ENCODE measurements at places on chromosomes 6 and 20.
A peak's percentile ranks its signal among the peaks of the same experiment; 100 is the strongest.

- no peak for DNase-seq
Measured at GRCh38 chr6:106788761-106789160, 159.4 kb downstream of the QRSL1 start.

DNA sequence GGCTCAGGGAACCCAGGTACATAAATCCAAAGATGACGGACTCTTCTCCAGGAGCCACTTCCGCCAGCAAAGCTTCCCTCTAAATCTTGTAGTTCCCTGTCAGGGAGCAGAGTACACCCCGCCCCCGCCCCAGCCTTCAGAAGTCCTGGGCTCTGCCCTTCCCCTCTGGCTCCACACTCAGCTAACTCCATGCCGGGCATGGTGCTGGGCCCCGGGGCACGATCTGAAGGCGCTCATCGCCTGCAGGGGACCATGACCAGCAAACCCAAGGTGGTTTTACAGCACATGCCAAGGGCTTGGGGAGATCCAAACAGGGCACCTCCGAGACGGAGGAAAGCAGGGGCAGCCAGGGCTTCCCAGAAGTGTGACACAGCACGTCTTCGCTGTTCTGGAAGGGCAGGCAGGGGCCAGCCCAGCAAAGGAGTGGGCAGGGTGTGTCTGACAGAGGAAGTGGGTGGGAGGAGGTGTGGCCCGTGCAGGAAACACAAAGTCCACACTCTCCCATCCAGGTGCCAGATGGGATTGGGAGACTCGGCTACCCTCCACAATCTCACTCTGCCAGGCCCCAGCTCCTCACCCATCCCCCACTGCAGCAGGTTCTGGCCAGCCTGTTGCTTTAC, 41.6 kb upstream of the SLC22A2 start:
- DNase-seq: no peak

GRCh38 chr20:54133434-54134427, 40.1 kb downstream of the CYP24A1 start:
- peak; percentile 85 for DNase-seq

DNA sequence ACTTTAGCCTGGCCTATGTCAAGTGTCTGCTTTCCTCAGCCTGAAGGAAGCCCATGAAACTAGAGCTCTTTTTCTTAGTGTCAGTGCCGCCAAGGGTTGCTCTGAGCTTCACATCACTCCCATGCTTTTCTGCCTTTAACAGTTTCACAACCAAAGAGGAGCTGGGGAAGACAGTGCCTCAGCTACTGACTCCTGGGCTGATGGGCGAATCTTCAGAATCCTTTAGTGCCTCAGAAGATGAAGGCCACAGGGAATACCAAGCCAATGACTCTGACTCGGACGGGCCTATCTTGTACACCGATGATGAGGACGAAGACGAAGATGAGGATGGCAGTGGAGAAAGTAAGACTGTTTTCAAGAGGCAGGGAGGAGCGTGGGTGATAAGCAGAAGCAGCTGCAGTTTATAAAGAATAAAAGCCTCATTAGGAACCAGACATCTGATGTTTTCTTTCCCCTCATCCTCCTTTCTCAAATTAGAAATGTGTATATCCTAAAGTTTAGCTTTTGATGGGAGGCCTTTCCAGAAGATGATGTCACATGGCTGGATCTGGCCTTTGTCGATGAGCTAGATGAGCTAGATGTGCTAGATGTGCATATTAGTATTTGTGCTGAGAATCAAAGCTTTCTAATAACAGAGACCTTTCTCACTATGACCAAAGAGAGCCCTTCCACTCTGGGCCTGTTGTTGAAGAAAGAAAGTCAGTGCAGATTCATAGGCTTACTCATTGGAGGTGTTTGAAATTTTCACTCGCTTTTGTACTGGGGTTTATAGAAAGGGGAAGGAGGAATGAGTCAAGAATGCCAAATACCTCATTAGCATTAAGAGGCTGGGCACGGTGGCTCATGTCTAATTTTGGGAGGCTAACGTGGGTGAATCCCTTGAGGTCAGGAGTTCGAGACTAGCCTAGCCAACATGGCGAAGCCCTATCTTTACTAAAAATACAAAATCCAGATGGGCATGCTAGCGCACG, 70.7 kb upstream of the LTV1 start:
- no peak for DNase-seq

DNA sequence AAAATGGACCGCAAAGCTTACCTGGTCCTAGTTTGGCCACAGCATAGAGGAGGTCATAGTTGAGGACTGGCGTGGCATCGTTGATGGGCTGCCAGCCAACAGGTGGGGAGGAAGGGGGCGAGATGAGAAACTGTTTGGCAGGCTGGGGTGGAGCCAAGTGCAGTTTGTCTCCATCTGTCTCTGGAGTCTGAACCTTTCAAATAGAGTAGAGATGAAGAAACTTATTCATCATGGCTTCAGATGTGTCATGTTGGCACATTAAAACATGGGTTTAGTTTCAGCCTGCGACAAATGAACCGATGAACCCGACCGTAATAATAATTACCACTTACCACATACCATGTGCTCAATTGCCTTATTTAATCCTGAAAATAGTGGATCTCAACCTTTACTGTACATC, 75.9 kb upstream of the ENPP5 start:
- DNase-seq: no peak

GRCh38 chr6:34486106-34486740, 20.3 kb downstream of the PACSIN1 start:
- no peak for DNase-seq

GRCh38 chr6:28922004-28922820, 1.6 kb downstream of the TRIM27 start:
- DNase-seq: peak; percentile 36

DNA sequence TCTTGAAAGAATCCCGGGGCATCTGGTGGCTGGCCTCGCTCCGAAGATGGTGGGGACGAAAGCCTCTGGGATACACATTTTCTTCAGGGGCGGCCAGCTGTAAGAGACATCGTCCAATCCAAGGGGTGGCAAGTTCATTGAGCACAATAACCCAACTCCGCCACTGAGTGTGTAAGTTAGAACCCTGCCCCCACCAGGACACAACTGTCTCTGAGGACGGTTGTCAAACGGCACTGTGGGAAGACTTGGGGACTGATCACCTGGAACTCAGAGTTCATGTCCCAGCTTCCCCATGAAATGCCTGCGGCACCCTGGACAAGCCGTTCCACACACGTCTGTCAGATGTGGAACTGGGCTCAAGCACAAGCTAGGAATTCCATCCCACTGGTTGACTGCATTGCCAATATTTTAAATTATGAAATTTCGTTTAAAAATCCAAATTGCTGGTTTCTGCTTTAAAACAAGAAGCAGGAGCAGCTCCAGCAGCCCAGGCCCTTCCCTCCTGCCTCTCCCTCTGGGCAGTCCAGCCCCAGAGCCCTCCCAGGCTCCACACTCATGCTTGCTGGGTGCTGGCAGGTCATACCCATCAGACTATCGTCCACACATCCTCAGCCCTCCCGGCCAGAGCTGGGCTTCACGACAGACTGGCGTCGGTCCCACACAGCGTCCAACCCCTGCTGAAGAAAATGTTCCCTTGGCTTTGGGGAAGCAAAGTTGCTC, 80.9 kb upstream of the AFDN start:
- DNase-seq: no peak

- no peak for DNase-seq
Measured at GRCh38 chr20:25082498-25082873, 545 bp upstream of the VSX1 start.

DNA sequence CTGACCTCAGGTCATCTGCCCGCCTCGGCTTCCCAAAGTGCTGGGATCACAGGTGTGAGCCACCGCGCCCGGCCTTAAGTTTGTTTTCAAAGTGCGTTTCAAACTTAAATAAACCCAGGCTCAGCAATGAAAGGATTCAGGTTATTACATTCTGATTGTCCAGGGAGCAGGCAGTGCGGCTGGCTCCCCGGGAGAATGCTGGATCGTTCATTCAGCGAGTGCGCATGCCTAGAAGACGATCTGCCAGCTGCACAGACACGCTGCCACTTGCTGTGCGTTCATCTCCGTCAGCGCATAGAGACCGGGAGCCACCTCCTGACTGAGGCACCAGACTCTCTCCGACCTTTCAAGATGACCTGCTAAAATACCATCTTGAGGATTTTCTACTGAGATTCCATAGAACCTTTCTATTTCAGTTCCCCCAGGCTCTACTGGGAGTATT, 163.9 kb upstream of the ZNF217 start:
- DNase-seq: peak; percentile 18
